HFFc6 (cell line): ENCODE measurements at places on chromosomes 7 and 10. TPM values are rescaled to one million over a fixed set of nuclear protein-coding genes. Genes with fewer than 3 reads are reported as not detected.

GRCh38 chr7:40243076-40243475 is 108.3 kb downstream of the SUGCT start:
- DNase-seq, result no peak

DNA sequence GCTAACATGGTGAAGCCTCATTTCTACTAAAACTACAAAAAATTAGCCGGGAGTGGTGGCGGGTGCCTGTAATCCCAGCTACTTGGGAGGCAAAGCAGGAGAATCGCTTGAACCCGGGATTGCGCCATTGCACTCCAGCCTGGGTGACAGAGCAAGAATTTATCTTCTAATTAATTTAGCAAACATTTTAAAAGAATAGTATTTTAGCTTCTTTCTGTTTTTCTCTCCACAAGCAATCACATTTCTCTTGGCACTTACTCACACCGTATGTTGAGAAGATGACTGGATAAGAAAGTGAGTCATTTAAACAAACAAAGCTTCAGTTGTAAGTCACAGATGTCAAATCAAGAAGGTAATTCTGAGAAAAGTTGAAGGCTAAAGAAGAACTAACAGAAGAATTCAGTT is 264.0 kb downstream of the ARL4A start:
- DNase-seq, result peak; percentile 62

DNA sequence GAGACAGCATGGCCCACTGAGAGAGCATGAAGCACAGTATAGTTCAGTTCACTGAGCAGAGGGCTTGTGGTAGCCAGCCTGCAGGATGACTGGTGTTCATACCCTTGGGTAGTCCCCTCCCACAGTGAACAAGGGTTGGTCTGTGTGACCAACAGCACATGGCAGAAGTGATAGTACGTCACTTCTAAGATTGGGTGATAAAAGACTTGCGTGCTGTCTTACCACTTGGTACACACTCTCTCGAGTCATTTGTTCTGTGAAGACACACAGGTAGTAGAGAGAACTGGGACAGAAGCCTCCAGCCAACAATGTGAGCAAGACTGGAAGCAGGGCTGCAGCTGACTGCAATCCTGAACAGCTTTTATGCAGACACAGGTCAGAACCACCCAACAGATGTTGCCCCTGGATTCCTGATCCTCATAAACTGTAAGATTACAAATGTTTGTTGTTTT is 14.6 kb downstream of the EPC1 start:
- peak; percentile 49 for DNase-seq

DNA sequence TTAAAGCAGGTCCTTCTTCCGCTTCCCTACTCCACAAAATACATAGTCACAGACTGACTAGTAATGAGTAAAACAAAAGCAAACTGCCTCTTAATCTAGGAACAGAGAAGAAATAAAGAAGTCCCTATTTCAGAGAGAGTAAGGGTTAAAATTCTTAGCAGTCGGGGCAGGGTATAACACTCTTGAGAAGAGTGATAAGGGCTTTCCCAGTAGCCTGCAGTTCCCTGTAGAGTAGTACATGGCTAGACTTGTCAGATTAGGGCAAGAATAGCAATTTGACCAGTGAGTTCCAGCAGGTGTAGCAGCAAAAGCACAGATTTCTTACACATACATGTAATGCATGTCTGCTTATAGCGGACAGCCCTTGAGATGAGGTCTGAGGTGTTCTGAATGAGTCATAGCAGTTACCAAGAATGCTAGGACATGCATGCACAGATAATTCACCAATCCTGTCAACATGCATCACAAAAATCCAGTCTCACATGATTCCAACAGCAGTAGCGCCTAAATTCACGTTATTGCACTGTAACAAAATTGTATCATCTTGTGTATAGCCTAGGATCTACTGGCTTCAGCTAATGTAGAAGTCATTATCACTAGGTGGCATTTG is 40.7 kb downstream of the BTRC start:
- no peak for DNase-seq

DNA sequence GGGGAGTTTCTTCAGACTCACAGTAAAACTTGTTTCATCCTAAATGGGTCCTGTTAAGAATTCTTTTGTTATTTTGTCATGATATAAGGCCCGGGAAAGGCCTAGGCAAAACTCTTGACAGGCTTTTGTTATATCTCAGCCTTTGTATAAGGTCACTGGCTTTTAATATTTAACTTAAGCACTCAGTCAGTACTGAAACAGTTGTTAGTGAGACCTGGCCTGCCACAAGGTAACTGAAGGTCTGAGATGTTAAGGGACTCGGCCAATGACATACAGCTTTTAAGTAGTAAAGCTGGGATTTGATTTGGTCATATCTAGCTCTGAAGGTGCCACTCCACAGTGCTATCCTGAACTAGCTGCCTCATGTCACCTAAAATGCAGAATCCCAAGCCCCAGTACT is 57.2 kb upstream of the STEAP4 start:
- no peak for DNase-seq

GRCh38 chr7:2959828-2960599 is 83.7 kb downstream of the CARD11 start:
- DNase-seq, result no peak

GRCh38 chr7:30366606-30367005 is 82.2 kb downstream of the ZNRF2 start:
- DNase-seq, result peak; percentile 14

DNA sequence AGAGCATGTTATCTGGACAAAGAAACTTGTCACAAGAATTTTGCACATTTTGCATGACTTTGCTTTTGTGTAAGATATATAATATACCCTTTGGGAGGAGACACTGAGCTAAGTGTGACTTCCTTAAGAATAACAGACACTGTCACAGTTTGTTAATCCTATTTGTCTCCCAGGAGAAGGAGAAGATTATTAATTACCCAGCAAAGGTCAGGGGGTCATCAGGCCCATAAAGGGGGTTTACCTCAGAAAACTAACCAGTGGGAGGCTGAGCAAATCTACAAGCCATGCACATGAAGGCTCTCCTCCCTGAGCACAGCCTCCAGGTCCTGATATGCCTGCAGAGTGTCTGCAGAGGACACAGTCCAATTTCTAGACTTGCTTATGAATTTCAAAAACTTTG is 10.1 kb upstream of the MET start:
- DNase-seq, result no peak

DNA sequence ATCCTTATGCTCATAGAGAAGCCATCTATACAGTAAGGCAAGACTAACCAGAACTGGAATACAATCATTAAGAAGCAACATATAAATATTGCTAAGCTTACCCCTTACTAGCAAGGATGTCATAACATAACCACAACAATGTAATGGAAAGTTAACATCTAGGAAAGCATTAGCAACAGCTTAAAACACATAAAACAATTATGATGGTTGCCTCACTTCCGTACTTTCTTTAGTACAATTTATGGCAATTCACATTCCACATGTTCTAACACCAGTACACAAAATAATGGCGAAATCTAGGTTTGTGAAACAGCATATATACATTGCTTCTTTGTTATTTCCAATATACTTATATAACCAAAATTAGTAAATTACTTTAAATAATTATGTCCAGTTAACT is 195.0 kb downstream of the AHR start:
- no peak for DNase-seq

DNA sequence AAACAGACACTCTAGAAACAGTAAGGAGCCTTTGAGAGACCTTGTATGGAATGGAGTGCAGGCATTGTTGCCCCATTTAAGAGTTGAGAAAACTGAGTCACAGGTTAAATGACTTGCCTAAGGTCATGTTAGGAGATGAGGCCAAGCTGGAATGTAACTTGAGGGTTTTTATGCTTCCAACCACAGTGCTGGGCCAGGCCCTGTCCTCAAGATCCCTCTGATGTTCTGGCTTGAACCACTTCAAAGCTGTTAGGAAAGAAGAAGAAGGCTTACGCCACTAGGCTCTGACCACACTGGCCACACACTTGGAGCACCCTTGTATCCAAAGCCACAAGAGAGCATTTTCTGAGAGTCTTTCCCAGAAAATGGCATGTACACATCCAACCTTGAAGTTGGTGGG is 42.7 kb downstream of the PLAU start:
- DNase-seq, result no peak

GRCh38 chr7:34821932-34822558 is 164.0 kb downstream of the NPSR1 start:
- no peak for DNase-seq

- DNase-seq, result no peak
Measured at GRCh38 chr7:136325578-136325977, 348.4 kb upstream of the MTPN start.

DNA sequence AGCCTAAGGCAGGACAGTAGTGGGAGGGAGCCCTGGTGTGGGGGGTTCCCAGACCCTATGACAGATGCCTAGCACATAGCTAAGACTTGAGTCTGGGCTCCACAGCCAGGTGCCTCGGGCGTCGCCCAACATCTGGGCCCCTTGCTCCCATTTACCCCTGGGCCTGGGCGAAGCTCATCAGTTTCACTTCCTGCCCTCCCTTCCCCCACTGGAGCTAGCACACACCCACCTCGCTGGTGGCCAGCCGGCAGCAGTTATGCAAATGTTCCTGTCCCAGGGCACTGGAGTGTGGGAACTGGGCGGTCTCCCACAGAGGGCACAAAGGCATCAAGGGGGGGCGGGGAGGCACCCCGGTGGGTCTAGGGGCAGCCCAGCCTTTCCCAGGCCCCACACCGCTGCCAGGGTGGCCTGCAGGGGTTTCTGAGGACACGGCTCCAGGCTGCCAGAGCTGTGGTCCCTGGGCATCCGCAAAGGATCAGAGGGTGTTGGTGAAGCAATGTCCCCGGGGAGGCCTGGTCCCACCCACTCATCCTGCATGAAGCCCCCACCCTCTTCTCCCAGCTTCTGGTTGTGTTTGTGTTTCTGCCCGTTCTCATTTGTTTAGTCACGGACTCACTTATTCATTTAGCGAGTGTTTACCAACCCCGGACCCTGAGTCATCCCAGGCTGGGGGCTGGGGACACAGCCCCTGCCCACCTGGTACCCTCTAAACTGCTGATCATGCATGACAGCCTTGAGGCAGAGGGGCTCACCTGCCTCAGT is 20.4 kb downstream of the SH2B2 start:
- no peak for DNase-seq

GRCh38 chr10:33071857-33072256 is 113.8 kb upstream of the ITGB1 start:
- DNase-seq, result no peak

DNA sequence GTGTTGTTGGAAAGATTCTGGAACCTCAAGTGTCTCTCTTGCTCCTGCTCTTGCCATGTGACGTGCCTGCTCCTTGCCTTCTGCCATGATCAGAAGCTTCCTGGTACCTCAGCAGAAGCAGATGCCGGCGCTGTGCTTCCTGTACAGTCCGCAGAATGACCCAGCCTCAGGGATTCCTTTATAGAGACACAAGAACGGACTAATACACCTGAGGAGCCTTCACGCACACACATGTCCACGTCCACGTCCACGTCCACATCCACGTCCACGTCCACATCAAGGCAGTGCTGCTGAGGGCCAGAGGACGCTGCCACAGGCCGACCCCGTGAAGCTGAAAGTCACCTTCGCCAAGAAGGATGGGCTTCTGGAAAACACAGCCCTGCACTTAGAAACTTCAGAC is 190.1 kb downstream of the MAD1L1 start:
- no peak for DNase-seq

DNA sequence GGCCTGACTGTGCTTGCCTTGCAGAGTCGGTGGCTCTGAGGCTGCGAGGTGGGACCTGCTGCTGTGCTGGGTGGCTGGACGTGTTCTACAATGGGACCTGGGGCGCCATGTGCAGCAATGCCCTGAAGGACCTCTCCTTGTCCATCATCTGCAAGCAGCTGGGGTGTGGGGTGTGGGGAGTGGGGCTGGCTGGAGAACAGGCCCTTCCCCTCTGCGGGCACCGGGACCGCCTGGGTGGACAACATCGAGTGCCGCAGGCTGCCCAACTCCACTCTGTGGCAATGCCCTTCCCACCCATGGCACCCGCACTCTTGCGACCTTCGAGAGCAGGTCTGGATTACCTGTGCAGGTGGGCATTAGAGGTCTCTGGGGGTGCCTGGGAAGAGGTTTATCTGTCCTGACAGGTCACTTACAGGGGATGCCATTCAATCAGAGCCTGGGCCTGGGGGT is 10.9 kb downstream of the SCART1 start:
- no peak for DNase-seq

DNA sequence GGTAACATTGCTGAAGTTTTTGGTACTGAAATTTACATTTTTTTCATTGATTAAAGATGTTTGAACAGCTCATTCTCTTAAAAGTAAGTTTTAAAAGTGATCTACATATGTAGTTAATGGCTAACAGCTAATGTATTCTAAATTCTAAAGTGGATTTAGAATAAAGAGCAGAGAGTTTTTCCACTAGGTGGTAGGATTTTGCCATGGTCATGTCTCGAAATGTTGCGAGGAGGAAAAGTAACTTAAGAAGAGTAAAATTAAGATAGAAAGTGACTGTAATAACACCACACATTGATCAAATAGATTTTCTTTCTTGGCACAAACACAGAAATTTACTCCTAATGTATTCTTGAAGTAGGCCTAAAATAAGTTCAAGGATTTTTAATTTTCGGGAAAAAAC is 19.8 kb downstream of the LSMEM1 start:
- DNase-seq, result no peak

DNA sequence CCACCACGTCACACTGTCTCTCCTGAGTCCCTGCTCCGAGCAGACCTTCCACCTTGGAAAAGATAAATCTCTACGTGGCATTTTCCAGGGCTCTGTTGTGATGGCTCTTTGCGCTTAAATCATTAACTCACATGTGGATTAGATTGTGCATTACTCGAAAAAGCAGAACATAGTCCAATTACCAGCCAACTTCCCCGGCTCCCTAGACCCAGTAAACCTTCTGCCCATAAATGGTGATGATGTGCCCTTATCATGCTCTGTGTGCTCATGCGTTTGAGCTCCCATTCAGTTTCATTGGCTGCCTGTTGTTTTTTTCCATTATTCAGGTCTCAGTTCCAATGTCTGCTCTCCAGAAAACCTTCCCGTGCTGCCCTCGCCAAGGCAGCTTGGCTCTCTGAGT is 471.2 kb downstream of the GLRX3 start:
- no peak for DNase-seq

- DNase-seq, result peak; percentile 55
Measured at GRCh38 chr7:33185786-33186185, 56.4 kb downstream of the BBS9 start.

- DNase-seq, result no peak
Measured at GRCh38 chr10:6065835-6066234, 3.7 kb upstream of the IL2RA start.

GRCh38 chr7:111137296-111138192 is 46.6 kb downstream of the LRRN3 start:
- peak; percentile 26 for DNase-seq

- no peak for DNase-seq
Measured at GRCh38 chr7:29779017-29779416, 27.3 kb upstream of the WIPF3 start.

GRCh38 chr10:114629824-114630730 is 28.0 kb downstream of the ABLIM1 start:
- no peak for DNase-seq

PPP1R3C gene
- total RNA-seq, result 37.0 to 59.1 TPM (median 53.9 TPM) in 3 replicates

CLRN3 gene
- total RNA-seq, result not detected in 3 replicates

MRC1 gene
- 0.05 TPM in 1 of 3 replicates, not detected in the others for total RNA-seq

SPDYE16 gene
- not detected in 3 replicates for total RNA-seq

HOXA4 gene
- 0.35 to 0.68 TPM (median 0.39 TPM) in 3 replicates for total RNA-seq

TBC1D12 gene
- total RNA-seq, result 5.3 to 7.1 TPM (median 6.6 TPM) in 3 replicates

OPALIN gene
- total RNA-seq, result not detected in 2 replicates

LRIT1 gene
- total RNA-seq, result not detected in 3 replicates

SVOPL gene
- not detected in 3 replicates for total RNA-seq

FXYD4 gene
- total RNA-seq, result not detected in 3 replicates

SDK1 gene
- not detected in 3 replicates for total RNA-seq

KIAA1549 gene
- total RNA-seq, result 7.3 to 10.3 TPM (median 10.1 TPM) in 3 replicates

MGAM2 gene
- not detected in 3 replicates for total RNA-seq

GPNMB gene
- 19.3 to 45.8 TPM (median 23.8 TPM) in 3 replicates for total RNA-seq

DKK1 gene
- 1,705 to 2,293 TPM (median 2,175 TPM) in 3 replicates for total RNA-seq

AFAP1L2 gene
- total RNA-seq, result 0.06 TPM in 1 of 3 replicates, not detected in the others

TAS2R41 gene
- not detected in 3 replicates for total RNA-seq

GPRIN2 gene
- total RNA-seq, result not detected in 3 replicates
